Stimulated activated CD8-positive, alpha-beta memory T cell treated with anti-CD3 and anti-CD28 coated beads, Interleukin-7, amount 100 ng/mL, for 48 hours (primary cell): ENCODE measurements at places on chromosomes 6 and 20.

GRCh38 chr6:73832313-73832712, 136.3 kb downstream of the CD109 start:
- DNase-seq, result no peak

GRCh38 chr6:2661651-2662050, 89.1 kb downstream of the MYLK4 start:
- no peak for DNase-seq

- no peak for DNase-seq
These were observed 16.9 kb downstream of the SNPH start for GRCh38 chr20:1282966-1283365.

DNA sequence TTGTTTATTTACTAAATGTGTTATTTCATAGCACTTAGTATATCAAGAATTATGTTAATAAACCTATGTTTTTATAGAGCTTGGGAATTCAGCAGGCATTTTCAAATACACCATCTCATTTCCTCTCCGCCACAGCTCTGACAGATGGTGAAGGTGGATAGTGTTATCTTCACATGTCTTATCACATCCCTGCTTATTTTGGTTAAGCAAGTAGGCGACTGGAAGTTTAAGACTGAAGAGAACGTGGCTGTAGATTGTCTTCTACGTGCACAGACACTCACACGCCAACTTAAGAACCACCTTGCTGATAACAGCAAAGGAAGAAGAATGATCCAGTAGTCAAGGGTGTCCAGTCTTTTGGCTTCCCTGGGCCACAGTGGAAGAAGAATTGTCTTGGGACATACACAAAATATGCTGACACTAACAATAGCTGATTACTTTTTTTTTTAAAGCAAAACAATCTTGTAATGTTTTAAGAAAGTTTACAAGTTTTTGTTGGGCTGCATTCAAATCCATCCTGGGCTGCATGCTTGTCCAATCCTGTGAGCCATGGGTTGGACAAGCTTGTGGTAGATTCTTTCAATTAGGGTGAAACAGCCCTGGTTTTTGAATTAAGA, 43.3 kb upstream of the SCGN start:
- no peak for DNase-seq

DNA sequence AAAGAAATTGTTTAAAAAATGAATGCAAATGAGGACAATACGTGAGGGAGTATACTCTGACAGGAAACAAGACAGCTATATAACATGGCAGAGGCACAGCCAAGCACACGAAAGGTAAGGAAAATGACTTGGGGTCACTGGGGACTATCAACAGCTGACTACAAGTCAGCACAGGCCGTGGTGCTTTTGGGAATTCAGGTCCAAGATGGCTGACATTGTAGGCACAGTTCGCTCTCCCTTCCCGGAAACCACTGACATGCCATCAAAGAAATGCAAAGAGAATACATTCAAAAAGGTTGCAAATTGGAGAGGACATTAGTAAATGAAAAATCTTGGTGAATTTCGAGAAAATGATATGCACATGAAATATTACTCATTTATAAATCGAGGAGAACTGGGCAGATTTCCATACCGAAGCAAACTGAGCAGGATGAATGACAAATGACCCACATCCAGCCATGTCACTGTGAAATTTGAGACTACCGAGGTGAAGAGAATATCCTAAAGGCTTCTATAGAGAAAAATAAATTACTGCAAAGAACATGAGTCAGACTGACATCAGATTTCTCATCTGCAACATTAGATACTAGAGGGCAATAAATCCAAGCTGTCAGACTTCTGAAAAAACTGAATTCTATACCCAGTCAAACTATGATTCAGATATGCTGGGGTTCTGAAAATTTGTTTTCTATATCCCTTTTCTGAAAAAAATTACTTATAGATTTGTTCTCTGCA, 391.1 kb downstream of the BTBD9 start:
- DNase-seq, result no peak

- no peak for DNase-seq
These were observed 1.3 kb upstream of the RBBP8NL start for GRCh38 chr20:62428396-62429295.

DNA sequence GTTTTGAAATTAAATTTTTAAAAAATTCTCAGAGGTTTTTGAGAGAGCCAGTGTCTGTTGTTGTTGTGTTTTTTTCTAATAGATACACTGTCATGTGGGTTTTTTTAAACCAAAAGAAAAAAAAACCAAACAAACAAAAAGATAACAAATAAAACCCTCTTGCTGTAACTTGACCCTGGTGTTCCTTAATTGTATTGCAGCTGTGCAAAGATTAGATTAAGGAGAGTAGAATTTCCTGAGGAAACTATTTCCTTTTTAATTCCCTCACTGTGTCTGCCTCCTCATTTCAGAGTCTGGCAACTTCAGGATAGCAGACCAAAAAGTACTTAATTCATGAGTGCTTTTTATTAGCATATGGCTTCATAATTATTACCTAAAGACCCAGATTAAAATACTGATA, 281.9 kb downstream of the EPM2A start:
- no peak for DNase-seq

DNA sequence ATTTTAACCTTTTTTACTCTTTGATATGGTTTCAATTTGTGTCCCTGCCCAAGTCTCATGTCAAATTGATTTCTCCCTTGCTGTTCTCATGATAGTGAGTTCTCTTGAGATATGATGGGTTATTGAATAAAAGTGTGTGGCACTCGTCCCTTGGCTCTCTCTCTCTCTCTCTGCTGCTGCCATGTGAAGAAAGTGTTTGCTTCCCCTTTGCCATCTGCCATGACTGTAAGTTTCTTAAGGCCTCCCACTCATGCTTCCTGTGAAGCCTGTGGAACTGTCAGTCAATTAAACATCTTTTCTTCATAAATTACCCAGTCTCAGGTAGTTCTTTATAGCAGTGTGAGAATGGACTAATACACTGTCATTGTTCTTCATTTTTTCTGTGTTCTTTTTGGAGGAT, 48.5 kb downstream of the LIN28B start:
- no peak for DNase-seq

DNA sequence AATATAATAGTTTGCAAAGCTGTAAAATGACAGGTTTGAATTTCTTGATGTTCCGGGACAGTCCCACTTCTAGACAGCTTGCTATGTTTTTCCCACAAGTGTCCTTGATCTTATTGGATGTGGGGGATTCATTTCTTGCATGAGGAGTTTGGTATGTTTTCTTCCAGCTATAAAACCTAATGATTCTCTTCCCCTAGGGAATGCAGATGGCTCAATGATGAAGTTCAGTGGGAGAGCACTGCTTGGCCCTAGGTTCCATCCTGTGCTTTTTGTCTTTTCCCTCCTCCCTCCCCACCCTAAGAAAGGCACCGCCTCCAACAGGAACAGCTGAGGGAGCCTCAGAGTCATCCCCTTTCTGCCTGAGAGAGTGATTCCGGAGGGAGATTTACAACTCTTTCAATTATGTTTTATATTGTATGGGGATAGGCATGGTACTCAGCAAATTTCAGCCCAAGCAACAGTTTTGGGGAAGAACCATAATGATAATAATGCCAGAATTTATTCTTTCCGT, 149.2 kb downstream of the PHACTR1 start:
- DNase-seq, result no peak

- no peak for DNase-seq
These were observed 78.4 kb downstream of the GMPR start for GRCh38 chr6:16316741-16317251.

GRCh38 chr6:148037496-148037895, 305.1 kb upstream of the SASH1 start:
- DNase-seq, result no peak

GRCh38 chr6:149470948-149471347, 13.9 kb downstream of the ZC3H12D start:
- DNase-seq, result no peak

- DNase-seq, result no peak
These were observed 176.6 kb downstream of the MRPL14 start for GRCh38 chr6:43950731-43951062.
